SK-N-SH (cell line): ENCODE measurements at places on chromosomes 2 and 18. TPM values are rescaled to one million over a fixed set of nuclear protein-coding genes. Genes with fewer than 3 reads are reported as not detected.

TRIM43 gene
- 0.23 and 0.39 TPM in 2 replicates for polyA plus RNA-seq

DNA sequence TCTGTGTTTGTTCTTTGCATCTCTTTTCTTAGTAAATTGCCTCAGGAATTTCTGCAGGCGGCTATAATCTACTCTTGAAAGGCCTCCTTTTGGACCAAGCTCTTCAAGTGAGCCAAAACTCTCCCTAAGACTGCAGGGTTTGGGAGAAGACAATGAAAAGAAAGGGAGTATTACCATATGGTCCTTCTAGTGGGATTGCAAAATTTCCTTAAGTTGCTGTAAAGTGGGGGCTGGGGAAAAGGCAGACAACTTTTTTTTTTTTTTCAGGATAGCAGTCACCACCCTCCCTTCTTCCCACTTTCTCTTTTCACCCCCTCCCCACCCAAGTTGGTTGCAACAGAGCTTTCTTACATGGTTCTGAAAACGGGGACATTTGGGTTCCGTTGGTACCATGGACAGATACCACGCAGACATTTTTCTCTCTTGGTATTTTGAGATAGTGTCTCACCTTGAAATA lies 183.7 kb downstream of the FHOD3 start:
- DNase-seq = no peak

C18orf32 gene
- 28.7 and 29.4 TPM in 2 replicates for polyA plus RNA-seq

LONRF2 gene
- polyA plus RNA-seq = 2.0 and 2.4 TPM in 2 replicates

DNA sequence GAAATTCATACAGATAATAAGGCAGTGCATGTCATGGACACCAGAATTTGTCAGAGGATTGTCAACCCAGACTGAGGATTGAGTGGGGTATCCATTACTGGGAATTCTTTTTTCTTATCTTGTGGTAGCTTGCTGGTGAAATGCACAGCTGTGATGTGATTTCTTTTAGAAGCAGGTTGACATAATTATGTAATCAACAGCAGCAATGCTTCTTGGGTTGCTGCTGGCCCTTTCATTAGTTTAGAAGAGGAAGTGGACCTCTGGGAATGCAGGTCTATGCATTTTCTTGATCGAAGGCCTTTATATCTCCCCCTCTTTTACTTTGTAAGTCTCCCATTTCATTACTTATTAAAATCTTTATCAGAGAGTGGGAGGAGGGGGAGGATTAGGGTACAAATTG lies 319.9 kb downstream of the AGPS start:
- DNase-seq = no peak

DSC2 gene
- not detected in 2 replicates for polyA plus RNA-seq

- DNase-seq = no peak
Observed at GRCh38 chr18:66226782-66227181, 377.1 kb downstream of the CDH19 start.

EN1 gene
- polyA plus RNA-seq = not detected in 2 replicates

TYW5 gene
- 3.6 and 4.7 TPM in 2 replicates for polyA plus RNA-seq

SLC4A3 gene
- 12.2 and 12.3 TPM in 2 replicates for polyA plus RNA-seq

DNA sequence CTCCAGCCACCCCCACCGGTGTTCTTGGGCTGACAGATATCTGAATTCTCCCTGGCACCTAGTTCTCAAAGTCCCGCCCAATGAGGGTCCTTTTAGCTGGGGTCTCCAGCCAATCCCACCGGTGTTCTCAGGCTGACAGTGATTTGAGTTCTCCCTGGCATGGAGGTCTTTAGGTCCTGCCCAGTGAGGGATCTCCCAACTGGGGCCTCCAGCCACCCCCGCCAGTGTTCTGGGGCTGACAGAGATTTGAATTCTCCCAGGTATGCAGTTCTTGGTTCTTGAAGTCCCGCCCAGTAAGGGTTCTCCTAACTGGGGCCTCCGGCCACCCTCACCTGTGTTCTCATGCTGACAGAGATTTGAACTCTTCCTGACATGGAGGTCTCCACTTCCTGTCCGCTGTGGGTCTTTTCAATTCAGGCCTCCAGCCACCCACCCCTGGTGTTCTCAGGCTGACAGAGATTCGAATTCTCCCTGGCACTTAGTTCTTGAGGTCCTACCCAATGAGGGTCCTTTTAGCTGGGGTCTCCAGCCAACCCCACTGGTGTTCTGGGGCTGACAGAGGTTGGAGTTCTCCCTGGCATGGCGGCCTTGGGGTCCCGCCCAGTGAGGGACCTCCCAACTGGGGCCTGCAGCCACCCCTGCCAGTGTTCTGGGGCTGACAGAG lies 154.6 kb downstream of the ANKRD36 start:
- no peak for DNase-seq

INHA gene
- 1.2 and 1.6 TPM in 2 replicates for polyA plus RNA-seq

DNA sequence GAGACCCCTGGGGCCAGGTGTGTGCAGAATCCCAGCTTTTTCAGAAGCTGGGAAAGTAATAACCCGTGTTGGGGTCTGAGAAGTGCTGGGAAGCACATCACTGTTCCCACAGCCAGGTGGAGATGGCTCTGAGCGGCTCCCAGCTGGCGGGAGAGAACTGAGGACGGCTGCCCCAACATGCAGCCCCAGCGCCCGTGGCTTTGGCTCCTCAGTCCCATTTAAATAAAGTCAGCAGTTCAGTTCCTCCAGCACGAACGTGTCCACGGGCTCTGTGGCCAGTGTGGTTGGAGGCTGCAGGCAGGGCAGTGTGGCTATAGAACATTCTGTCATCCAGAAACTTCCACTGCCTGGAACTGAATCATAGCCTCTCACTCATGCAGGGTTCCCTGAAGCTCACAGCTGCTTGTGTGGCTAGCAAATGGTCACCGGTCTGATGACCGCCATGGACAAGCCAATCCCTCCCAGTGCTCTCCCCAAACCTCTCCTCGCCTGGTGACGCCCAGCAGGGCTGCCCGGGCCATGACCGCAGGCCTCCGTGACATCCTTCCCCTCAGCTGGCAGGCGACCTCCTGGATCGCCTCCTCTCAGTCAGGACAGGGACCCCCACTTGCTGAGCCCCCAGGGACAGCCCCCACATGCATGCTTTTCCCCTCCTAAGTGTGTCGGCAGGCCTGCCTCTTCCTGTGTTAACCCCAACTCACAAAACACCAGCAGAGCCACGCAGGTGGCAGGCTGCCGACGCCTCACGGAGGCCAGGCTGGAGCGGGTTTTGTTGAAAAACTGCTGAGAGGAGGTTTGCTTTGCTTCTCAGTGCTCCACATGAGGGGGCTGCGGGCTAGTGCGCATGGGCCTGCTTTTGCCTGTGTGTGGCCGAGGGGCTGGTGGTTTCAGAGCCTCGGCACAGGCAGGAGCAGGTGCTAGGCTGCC lies 1.3 kb downstream of the RTP5 start:
- peak; percentile 29 for DNase-seq

GALR1 gene
- not detected in 2 replicates for polyA plus RNA-seq

- no peak for DNase-seq
Observed at GRCh38 chr18:41967680-41968079, 12.6 kb downstream of the PIK3C3 start.

CNDP1 gene
- polyA plus RNA-seq = not detected in 2 replicates

DNA sequence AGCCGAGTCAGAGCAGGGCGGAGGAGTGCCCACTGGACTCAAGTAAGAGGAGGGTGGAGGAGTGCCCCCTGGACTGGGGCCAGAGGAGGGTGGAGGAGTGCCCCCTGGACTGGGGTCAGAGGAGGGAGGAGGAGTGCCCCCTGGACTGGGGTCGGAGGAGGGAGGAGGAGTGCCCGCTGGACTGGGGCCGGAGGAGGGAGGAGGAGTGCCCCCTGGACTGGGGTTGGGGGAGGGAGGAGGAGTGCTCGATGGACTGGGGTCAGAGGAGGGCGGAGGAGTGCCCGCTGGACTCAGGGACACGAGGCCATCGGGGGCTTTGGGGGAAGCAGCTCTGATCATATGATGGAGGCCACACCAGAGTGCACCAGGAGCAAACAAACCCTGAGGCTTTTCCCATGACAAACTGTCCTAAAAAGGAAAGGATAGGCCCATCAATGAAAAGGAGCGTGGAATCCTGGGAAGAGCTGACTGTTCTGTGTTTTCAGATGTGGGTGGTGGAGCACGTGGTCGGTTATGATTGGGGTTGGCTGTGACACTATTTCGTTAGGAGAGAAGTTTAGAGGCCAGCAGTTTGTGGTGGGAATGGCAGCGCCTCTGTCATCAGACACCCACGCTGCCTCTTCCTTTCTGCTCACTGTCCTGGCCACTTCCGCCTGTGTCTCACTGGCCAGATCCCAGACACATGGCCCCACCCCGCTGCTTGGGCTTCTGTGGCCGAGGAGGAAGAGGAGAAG lies 24.5 kb upstream of the HPCAL1 start:
- no peak for DNase-seq

- DNase-seq = no peak
Observed at GRCh38 chr2:99624677-99625076, 134.9 kb upstream of the REV1 start.

- DNase-seq = no peak
Observed at GRCh38 chr2:65483763-65484162, 51.4 kb upstream of the SPRED2 start.

FOXD4L1 gene
- 0.10 and 0.13 TPM in 2 replicates for polyA plus RNA-seq

RGPD3 gene
- 0.05 and 0.06 TPM in 2 replicates for polyA plus RNA-seq

TMEM169 gene
- 0.30 and 0.47 TPM in 2 replicates for polyA plus RNA-seq

DNA sequence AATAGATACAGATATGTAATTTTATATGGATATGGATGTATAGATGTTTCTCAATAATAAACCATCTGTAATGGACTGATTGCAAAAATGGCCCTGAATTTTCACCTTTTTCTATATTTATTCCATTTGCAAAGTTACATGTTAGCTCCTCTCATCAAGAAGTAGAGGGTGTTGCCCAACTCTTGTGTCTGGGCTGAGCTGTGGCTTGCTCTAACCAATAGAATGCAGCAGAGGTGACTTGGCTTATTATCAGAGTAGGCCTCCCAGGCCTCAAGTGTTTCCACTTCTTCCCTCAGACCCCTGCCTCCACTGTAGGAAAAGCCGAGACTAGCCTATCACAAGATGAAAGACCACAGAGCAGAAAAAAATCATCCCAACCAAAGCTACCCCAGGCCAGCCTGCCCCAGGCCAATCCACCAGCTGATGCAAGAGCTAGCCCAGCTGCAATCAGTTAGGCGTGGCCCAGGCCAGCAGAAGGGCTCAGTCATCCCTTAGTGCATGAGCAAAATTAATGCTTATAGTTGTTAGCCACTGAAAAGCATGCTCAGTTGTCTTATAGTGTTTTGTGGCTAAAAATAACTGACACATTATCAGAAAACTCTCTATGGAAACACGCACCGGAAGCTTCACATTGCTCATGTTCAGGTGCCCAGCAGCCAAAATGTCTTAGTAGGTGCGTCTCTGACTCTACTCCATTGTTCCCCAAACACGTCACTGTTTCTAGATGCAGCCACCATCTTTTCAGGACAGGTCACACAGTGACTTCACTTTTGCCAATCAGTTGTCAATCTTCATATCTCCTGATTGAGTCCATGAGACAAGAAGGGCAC lies 464.0 kb downstream of the FBXO15 start:
- no peak for DNase-seq

GRCh38 chr2:190862571-190862991 lies 18.0 kb upstream of the GLS start:
- DNase-seq = no peak

- no peak for DNase-seq
Observed at GRCh38 chr2:72803151-72803550, 22.7 kb downstream of the EXOC6B start.

GALNT5 gene
- 10.4 and 15.3 TPM in 2 replicates for polyA plus RNA-seq

DNA sequence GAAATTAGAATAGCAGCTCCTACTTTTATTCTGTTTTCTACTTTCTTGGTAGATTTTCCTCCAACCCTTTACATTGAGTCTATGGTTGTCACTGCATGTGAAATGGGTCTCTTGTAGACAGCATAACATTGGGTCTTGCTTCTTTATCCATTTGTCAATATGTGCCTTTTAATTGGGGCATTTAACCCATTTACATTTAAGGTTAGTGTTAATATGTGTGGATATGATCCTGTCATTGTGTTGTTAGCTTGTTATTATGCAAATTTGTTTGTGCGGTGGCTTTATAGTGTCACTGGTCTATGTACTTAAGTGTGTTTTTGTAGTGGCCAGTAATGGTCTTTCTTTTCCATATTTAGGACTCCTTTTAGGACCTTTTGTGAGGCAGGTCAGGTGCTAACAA lies 276.9 kb upstream of the SPHKAP start:
- DNase-seq = no peak

DNA sequence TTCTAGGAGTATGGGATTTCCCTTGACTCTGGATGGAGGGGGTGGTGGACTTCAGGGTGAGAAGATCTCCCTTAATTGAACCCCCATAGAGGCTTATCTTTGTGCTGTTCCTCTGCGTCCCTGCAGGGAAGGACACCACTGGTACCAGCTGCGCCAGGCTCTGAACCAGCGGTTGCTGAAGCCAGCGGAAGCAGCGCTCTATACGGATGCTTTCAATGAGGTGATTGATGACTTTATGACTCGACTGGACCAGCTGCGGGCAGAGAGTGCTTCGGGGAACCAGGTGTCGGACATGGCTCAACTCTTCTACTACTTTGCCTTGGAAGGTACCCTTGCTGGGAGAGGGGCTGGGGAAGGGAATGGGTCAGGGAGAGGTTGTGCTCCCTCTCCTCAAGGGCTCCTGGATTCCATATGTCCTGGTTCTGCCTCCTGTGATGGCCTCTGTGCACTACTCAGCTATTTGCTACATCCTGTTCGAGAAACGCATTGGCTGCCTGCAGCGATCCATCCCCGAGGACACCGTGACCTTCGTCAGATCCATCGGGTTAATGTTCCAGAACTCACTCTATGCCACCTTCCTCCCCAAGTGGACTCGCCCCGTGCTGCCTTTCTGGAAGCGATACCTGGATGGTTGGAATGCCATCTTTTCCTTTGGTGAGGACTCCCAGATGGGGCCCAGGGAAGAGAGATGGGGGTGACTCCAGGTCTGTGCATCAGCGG lies 19.3 kb downstream of the PRKAG3 start:
- DNase-seq = no peak

DNA sequence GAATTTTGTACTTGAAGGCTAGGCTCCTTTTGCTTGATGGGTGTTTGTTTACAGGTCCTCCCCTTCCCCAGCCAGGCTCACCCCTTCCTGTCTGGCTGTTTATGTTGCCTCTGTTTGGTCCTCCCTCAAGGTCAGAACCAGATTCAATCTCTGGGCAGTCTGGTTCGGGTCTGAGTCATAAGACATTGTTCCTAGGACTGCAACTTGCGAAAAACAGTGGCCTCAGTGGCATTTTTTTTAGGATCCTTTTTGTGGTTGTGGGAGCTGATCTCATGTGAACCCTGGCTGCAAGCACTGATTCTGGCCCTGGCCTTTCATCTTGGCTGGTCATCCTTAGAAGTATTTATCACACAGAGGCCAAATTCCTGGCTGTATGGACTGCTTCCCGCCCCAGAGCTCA lies 370.4 kb downstream of the CLIP4 start:
- DNase-seq = no peak

BCL11A gene
- 1.9 and 2.4 TPM in 2 replicates for polyA plus RNA-seq

DNA sequence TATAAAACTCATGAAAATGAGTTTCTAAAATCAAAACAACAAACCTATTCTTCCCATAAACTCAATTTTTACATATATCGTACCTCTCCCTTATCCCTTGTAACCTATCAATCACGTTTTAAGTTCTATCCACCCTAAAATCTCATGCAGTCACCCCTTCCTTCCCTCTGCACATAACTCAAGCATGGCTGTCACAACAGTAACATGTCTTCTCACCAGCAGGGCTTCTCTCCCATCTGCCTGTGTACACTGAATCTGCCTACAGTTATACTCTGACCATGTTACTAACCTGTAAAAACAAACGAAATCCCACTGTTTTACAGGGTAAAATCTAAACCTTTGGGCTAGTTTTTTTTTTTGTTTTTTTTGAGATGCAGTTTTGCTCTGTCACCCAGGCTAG lies 68.2 kb downstream of the MAP4K3 start:
- DNase-seq = peak; percentile 16
